ENCODE measurements at places on chromosomes 6 and 20. TPM values are rescaled to one million over a fixed set of nuclear protein-coding genes. Genes with fewer than 3 reads are reported as not detected.

The WFDC6 gene
- not detected for total RNA-seq

GRCh38 chr6:132931936-132932514 is 117.7 kb downstream of the RPS12 start:
- no peak for DNase-seq

- no peak for DNase-seq
These were observed 48.6 kb downstream of the JARID2 start for GRCh38 chr6:15294504-15294903.

DNA sequence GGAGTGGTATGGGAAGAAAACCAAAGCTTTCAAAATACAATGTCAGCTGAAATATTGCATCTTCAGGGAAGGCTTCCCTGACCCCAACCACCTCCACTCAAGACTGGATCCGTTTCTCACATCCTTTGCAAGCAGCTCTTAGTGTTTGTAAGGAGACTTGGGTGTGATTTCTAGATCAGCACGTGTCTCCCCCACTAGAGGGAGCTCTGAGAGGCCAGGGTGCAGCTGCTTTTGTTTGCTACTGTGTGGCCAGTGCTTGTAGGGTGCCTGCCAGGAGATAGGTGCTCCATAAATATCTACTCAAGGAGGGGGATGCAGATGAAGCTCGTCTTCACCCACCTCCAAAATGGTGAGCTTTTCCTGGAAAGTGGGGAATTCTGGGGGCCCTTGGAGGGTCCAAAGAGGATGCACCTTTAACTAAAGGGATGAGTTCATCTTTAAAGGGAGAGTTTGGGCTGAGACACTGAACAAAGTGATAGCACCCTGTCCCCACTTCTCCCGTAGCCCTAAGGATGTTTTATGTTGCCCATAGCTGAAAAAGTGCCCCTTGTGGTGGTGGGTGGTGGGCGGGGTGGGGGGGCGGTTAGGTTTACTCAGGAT is 52.6 kb upstream of the MAFB start:
- DNase-seq: peak; percentile 76

The PRRT1 gene
- total RNA-seq: 1.8 TPM

The SIRPB2 gene
- total RNA-seq: not detected

The PREX1 gene
- total RNA-seq: 5.4 TPM

Measured in H9 (cell line).